ENCODE measurements at places on chromosomes 3 and 15. TPM values are rescaled to one million over a fixed set of nuclear protein-coding genes. Genes with fewer than 3 reads are reported as not detected.

The THSD4 gene
- total RNA-seq, result not detected

The DISP2 gene
- 2.6 TPM for total RNA-seq

The LRRIQ4 gene
- total RNA-seq, result 0.16 TPM

The AP2M1 gene
- total RNA-seq, result 231 TPM

The SEC62 gene
- 49.9 TPM for total RNA-seq

The SMARCC1 gene
- 98.1 TPM for total RNA-seq

The GOLGA8S gene
- 0.92 TPM for total RNA-seq

The GPR87 gene
- total RNA-seq, result not detected

The RPP25 gene
- 7.2 TPM for total RNA-seq

The MCF2L2 gene
- total RNA-seq, result 7.5 TPM

The SPINK8 gene
- total RNA-seq, result not detected

The SLC24A5 gene
- not detected for total RNA-seq

The SPG11 gene
- 75.8 TPM for total RNA-seq

The IMP3 gene
- total RNA-seq, result 97.9 TPM

The CLASP2 gene
- total RNA-seq, result 44.3 TPM

The SERPINI2 gene
- not detected for total RNA-seq

The ZMYND10 gene
- 5.0 TPM for total RNA-seq

The CAPN3 gene
- 2.5 TPM for total RNA-seq

The ALG1L2 gene
- 0.78 TPM for total RNA-seq

The GP5 gene
- total RNA-seq, result 1.4 TPM

The LMAN1L gene
- total RNA-seq, result 1.0 TPM

All from activated CD8-positive, alpha-beta T cell treated with anti-CD3 and anti-CD28 coated beads, Interleukin-2, amount 10 ng/mL, durations not matched to agents 7 days and 5 days (primary cell).